Cerebellar nuclear complex (tissue), 1 donor: ENCODE measurements at places on chromosomes 5 and 9.

GRCh38 chr5:171451421-171451820, 32.0 kb downstream of the FGF18 start:
- DNase-seq, result no peak

GRCh38 chr9:121550569-121551512, 51.2 kb upstream of the GGTA1 start:
- peak; percentile 62 for DNase-seq

DNA sequence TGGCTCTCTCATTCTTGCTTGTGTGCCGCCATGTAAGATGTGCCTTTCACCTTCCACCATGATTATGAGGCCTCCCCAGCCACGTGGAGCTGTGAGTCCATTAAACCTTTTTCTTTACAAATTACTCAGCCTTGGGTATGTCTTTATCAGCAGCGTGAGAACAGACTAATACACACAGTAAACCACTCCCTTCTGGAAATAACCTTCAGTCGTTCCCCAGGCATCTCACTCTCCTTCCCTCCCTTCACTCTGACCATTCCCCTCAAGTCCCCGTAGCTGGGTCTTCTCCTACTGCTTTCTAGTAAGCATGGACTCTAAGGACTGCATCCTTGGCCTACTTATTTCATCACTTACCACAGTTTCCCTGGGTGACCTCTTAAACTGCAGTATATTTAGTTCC, 493.9 kb downstream of the CCDC171 start:
- DNase-seq, result no peak

- no peak for DNase-seq
Measured at GRCh38 chr9:122841501-122841900, 13.1 kb upstream of the PDCL start.

- no peak for DNase-seq
Measured at GRCh38 chr5:178113141-178113787, at the start of gene N4BP3. N4BP3 (plus strand) TSS chr5:178113532; CDS start chr5:178119584, 6,052 bp downstream.

- DNase-seq, result no peak
Measured at GRCh38 chr9:124139001-124139400, 118.7 kb upstream of the NEK6 start.

- DNase-seq, result no peak
Measured at GRCh38 chr5:119286511-119287488, 69.0 kb upstream of the TNFAIP8 start.

DNA sequence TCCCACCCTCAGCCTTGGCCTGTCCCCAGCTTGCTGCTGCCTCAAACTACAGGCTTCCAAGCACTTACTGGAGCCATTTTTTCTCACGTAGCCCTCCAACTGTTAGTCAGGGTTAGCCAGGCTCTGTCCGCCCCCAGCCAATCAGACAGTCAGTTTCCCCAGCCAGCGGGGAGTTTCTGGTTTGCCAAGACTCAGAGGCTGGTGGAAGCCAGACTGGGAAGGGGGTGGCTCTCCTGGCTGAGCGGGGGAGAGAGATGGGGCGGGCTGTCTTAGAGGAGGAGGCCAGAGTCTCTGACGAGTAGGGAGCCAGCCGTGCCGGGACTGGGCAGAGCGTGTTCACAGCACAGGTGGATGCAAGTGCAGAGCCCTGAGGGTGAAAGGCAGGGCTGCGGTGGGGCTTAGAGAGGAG, 15.3 kb downstream of the PROP1 start:
- no peak for DNase-seq
